Foreskin keratinocyte (primary cell): ENCODE measurements at places on chromosomes 3 and 15. TPM values are rescaled to one million over a fixed set of nuclear protein-coding genes. Genes with fewer than 3 reads are reported as not detected.

Gene GOLGA8R
- 0.34 and 0.35 TPM in 2 replicates for total RNA-seq

Gene ZDHHC23
- 1.7 and 1.9 TPM in 2 replicates for total RNA-seq

Gene MSL2
- 22.1 and 22.2 TPM in 2 replicates for total RNA-seq

Gene SKOR1
- total RNA-seq = not detected in 2 replicates

Gene TM4SF4
- not detected in 2 replicates for total RNA-seq

Gene NOX5
- total RNA-seq = 0.04 and 0.14 TPM in 2 replicates

Gene DLG1
- 113 and 118 TPM in 2 replicates for total RNA-seq

Gene CHRM5
- total RNA-seq = not detected in 2 replicates

Gene LRRC34
- 1.7 and 2.6 TPM in 2 replicates for total RNA-seq

Gene PRTG
- total RNA-seq = not detected in 2 replicates

Gene CHRNA5
- total RNA-seq = 12.0 and 13.0 TPM in 2 replicates

Gene RETNLB
- total RNA-seq = not detected in 2 replicates

Gene LOXL1
- 8.1 and 13.3 TPM in 2 replicates for total RNA-seq

Gene GOLGA6L2
- total RNA-seq = not detected in 2 replicates

Gene TFRC
- total RNA-seq = 44.6 and 52.3 TPM in 2 replicates

Gene CTXN2
- not detected in 2 replicates for total RNA-seq

Gene REC114
- not detected in 2 replicates for total RNA-seq

Gene SIDT1
- total RNA-seq = 0.03 and 0.11 TPM in 2 replicates

Gene CDHR4
- not detected in 2 replicates for total RNA-seq

Gene SATB1
- 4.0 and 5.4 TPM in 2 replicates for total RNA-seq

Gene SCG5
- 12.3 and 46.3 TPM in 2 replicates for total RNA-seq

Gene IL16
- total RNA-seq = 0.07 TPM in 1 of 2 replicates, not detected in the other

Gene TGM4
- 1.3 TPM in 2 replicates for total RNA-seq

Gene SI
- not detected in 2 replicates for total RNA-seq

Gene CYP19A1
- not detected in 2 replicates for total RNA-seq

Gene GOLGA8N
- 0.78 and 0.99 TPM in 2 replicates for total RNA-seq

Gene TPRG1
- total RNA-seq = 0.24 and 0.42 TPM in 2 replicates

Gene SEMA6D
- 0.74 and 1.2 TPM in 2 replicates for total RNA-seq

Gene ZMYND10
- 0.44 and 0.46 TPM in 2 replicates for total RNA-seq

Gene GABRA5
- not detected in 2 replicates for total RNA-seq

Gene STRIT1
- total RNA-seq = not detected in 2 replicates

Gene RPL4
- 3,686 and 3,829 TPM in 2 replicates for total RNA-seq

Gene PODXL2
- 2.5 and 3.4 TPM in 2 replicates for total RNA-seq

Gene UBE2Q2
- 32.1 and 34.5 TPM in 2 replicates for total RNA-seq

Gene LAMB2
- 120 and 153 TPM in 2 replicates for total RNA-seq

Gene CPB1
- total RNA-seq = not detected in 2 replicates

Gene ZSCAN29
- 23.4 and 23.9 TPM in 2 replicates for total RNA-seq

Gene ZNF445
- total RNA-seq = 8.6 and 8.7 TPM in 2 replicates

Gene NR2F2
- total RNA-seq = 24.9 and 30.6 TPM in 2 replicates

Gene GPR171
- total RNA-seq = not detected in 2 replicates

Gene CFAP91
- 0.03 and 0.07 TPM in 2 replicates for total RNA-seq

Gene RBP2
- total RNA-seq = not detected in 2 replicates

Gene GABRB3
- total RNA-seq = 0.60 and 2.1 TPM in 2 replicates

Gene GOLGA6L24
- not detected in 2 replicates for total RNA-seq

Gene UBE2E2
- 22.6 and 28.6 TPM in 2 replicates for total RNA-seq

Gene TTC14
- total RNA-seq = 11.6 and 12.2 TPM in 2 replicates
